ENCODE measurements at places on chromosomes 2 and 18. TPM values are rescaled to one million over a fixed set of nuclear protein-coding genes. Genes with fewer than 3 reads are reported as not detected.

The TWIST2 gene
- total RNA-seq, result 13.6 TPM

GRCh38 chr2:27762951-27763906, 8.3 kb upstream of the MRPL33 start:
- DNase-seq, result no peak

The DPP10 gene
- total RNA-seq, result 26.3 TPM

The MC4R gene
- total RNA-seq, result not detected

DNA sequence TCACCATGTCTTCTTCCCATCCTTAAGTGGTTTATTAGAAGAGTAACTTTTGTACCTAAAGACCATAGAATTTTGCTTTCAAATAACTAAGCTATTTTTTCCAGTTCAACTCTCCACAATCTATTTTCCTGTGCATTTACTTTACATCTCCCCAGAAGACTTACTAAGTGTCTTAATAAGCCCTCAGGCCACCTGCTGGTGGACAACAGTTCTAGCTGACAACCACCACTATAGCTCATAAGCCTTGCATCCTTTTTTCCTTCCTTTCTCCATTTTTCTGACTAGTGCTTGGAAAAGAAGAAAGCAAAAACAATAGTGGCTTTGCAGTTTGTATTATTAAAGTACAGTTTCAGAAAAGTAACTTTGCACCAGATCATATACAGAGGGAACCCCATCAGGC, 149.5 kb upstream of the TMEM200C start:
- peak; percentile 56 for DNase-seq

The SOCS6 gene
- 13.3 TPM for total RNA-seq

DNA sequence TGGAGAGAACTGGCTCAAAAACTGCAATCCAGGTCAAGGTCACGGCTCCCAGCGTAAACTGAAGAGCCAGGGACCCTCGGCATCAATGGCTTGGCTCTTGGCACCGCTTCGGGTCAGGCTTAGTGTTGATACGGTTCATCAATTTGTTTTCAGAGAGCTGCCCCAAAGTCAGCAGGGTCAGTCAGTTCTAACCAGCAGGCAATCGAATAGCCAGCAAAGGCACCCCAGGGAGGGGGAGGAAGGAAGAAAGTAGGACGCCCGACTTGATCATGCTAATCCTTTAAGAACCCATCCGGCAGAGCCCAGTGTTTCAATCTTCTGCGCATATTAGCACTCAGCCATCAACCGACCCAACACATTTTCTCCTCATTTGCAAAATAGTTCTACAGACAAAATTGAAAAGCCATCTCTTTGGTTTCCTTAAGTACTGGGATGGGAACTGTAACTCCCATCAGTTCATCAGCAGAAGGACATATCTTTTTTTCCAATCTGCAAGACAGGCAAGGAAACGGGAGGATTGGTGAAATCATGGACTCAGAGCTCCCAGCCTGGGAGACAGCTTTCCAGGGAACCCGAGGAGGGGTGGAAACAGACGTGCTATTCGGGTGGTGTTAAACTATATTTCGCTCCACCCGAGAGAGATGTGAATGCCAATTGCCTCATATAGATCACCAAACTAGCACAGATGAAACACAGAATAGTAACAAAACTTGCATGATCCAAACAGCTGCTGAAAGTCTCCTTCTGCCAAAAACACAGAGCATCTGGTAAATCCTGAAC, 40.7 kb upstream of the CABLES1 start:
- DNase-seq, result peak; percentile 38

DNA sequence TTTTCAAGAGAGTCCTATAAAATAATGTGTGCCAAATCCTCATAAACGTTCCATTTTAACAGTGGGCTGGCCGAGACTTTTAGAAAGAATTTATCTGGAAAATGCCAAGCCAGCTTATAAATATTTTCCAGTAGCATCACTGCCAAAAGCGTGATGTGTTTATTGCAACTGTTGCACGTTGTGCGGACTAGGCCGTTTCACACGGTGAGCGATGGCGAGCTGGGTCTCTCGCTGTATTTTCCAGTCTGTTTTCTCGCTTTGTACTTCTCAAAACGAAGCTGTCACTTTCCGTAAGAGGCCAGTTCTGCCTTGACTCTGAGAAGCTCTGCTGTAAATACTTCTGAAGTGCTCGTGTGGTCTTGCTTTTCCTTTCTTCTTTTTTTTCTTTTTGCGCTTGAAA, 65.0 kb upstream of the ZNF236 start:
- no peak for DNase-seq

DNA sequence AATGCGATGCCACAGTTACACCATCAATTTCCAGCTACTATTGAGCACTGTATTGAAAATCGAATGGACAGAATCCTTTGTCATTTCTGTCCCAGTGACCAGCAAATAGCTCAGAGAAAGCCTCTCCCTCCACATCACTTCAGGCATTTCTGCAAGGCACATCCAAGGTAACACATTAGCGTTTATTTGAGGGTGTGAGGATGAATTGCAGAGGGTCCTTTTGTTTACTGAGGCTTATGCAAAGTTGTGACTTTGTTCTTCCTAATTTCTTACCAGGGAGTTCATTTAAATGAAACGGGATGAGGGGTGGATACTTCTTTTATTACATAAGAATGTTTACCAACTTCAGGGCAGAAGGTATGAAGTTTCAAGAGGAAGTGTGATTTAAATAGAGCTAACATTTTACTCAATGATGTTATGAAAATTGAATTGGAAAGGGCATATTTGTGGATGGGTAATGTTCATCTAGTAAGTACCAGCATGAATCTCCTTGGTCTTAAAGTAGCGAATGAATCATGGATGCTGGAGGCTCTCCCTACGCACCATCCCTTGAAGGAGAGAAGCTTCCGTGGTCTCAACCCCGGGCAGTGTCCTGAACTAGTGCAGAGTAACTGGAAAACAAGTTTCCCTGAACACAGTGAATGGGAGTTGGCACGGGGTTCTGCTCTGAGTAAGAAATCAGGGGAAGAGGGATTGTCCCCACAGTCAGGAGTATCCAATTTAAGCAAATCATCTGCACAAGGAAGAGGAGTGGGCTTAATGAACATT, 756.5 kb downstream of the GALR1 start:
- peak; percentile 1 for DNase-seq

DNA sequence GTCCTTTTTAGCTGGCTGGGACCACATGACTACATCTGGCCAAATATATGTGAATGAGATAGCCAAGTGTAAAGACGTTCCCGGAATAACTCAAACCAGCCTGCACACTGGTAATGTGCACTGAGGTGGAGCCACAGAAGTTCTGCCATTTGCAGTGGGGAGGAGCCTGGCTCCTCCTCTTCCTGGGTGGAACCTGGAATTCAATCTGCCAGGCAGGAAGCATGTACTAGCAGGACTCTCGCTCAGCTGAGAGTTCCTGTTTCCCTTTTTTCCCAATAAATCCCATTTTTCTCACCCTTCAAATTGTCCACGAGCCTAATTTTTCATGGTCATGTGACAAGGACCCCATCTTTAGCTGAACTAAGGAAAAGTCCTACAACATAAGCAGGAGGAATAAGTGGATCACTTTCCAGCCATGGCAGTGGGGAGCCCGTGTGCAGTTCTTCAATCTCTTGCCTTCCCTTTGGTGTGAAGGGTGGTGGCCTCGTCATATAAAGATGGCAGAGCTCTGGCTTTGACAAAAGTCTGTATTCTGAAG, 183.2 kb downstream of the UXS1 start:
- no peak for DNase-seq

DNA sequence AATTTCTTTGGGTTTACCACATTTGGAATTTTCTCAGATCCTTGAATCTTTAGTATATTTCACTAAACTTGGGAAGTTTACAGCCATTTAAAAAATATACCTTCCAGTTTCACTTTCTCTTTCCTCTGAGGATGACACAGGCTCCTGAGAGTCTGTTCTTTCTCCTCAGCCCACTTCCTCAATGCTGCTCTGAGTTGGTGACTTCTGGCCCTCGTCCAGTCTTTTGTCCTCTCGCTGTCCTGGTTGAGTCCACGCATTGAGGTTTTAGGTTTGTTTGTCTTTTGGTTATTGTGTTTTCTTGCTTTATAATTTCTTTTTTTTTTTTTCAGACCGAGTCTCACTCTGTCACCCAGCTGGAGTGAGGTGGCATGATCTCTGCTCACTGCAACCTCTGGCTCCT, 40.7 kb upstream of the GALR1 start:
- DNase-seq, result no peak
